ENCODE measurements at places on chromosomes 4 and X. TPM values are rescaled to one million over a fixed set of nuclear protein-coding genes. Genes with fewer than 3 reads are reported as not detected.

DNA sequence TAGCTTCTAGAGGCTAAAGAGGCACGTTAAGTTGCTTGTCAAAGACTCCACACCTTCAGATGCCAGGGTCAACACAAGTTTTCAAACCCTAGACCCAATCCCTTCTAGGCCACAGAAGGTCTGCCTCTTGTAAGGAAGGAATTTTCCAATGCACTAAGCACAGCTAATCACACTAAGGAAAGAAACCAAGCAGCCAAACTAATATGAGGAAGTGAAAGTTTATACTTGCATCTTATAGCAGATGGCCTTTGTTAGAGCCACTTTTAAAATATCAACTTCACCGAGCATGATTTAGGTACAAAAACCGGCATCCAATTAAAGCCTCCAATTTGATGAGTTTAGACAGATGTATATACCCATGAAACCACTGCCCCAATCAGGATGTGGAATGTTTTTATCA is 9.9 kb downstream of the FHL1 start:
- DNase-seq: no peak

The GAGE12F gene
- total RNA-seq: not detected

DNA sequence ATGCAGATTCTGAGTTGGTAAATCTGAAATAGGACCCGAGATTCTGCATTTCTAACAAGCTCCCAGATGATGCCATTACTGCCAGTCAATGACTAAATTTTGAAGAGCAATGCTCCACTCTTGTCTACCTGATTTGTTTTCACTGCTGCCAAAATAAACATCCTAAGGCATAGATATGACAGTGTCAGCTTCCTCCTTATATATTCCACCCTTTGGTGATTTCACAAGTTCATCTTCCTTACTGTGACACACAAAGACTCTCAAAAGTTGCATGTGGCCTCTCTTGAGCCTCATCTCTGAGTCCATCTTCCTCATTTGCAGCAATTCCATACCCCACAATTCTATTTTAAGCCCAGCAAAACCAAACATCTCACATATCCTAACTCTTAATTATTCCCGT is 110.9 kb downstream of the FBXW7 start:
- no peak for DNase-seq

DNA sequence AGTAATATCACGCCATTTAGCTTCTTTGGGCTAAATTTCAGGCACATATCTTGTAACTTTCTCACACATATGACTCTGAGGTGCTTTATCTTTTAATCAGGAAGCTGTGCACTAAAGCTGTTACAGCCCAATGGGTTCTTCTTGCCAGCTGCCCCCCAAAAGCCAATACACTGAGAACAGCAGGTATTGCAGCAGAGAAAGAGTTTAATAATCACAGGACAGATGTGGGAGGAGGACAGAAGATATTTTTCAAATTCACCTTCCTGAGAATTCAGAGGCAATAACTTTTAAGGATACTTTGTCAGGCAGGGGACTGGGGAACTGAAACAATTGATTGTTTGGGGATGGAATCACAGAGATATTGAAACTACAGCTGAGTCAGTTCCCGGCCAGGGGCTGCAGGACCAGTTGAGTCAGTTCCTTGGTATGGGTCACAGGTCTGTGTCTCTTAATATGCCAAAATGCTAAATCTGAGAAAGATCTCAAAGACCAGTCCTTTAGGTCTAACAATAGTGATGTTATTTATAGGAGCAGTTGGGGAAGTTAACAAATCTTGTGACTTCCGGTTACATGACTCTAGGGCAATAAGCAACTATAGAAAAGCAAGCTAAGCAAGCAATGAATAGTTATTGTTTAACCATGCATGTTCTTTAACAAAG is 28.1 kb downstream of the DDIT4L start:
- DNase-seq: no peak

GRCh38 chr4:81577392-81577791 is 105.7 kb upstream of the RASGEF1B start:
- no peak for DNase-seq

The PARM1 gene
- under 0.01 TPM for total RNA-seq

The CCNA2 gene
- 59.7 TPM for total RNA-seq

- DNase-seq: no peak
Measured at GRCh38 chrX:44291468-44292092, 51.9 kb downstream of the EFHC2 start.

DNA sequence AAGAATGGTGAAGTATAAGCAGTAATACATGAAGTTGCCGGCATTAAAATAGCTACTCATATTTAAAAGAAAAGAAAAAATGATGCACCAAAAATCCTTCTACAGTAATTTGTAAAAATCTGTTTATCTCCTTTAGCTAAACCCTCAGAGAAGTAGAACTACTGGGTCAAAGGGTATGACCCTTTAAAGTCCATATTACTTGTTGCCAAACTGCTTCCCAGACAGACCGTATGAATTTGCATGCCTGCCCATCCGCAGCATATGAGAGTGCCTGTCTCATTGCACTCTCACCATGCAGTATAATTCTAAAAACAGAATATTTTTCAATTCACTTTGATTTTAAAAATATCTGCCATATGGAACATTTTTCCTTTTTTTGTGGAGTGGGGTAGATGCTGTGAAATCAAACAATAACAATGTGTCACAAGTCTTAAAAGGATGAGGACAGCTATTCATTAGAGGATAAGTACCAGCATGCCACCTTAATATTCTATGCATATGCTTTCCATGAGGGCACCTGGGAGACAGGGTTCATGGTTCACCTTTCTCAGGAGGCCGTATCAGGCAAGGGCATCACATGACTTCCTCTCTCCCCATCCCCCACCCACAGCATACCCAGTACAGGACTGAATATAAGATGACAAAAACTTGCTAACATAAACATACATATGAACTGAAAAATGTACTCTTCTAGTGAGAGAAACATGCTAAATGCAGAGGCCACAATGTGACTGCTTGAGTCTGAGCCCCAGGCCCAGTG is 17.8 kb downstream of the ZDHHC9 start:
- no peak for DNase-seq

DNA sequence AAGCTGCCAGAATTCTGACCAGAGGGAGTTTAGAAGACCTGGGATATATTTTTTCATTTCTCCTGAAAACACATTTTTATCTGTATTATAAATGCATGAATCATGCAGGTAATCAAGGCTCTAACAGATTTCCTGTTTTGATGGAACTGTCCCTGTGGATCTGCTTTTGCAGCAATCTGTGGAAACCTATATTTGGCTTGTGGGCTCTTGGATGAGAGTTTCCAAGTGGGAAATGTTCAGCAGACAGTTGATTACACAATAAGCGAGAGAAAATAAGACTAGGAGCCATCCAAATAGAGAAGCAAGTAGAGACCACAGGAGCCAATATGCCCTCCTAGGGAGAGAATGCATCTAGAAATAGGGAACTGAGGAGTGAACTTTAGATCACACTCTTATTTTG is 105.0 kb downstream of the NDST3 start:
- no peak for DNase-seq

The DMD gene
- 11.8 TPM for total RNA-seq

GRCh38 chrX:46308110-46308509 is 237.1 kb downstream of the ZNF674 start:
- DNase-seq: no peak

GRCh38 chr4:126358041-126358440 is 1043.3 kb downstream of the FAT4 start:
- no peak for DNase-seq

DNA sequence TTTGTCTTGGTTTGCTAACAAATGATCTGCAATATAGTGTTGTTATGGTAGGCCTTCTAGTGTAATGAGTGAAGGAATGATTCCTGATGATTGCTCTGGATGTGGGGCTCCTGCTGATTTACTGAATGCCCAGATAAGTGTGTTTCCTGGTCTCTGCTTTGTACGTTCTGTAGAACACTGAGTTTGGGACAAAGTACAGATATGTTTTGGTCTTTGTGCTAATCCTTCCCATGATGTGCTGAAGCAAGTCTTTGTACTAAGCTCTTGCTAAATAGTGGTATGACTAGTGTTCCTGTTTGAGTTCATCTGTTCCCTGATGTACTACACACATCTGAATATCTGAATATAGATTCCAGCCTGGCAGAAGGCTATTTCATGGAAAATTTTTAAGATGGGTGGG is 36.9 kb upstream of the XIAP start:
- no peak for DNase-seq

- DNase-seq: peak; percentile 7
Measured at GRCh38 chr4:173328236-173328901, 5.8 kb downstream of the HMGB2 start.
